ENCODE measurements at places on chromosomes 11 and 22.

DNA sequence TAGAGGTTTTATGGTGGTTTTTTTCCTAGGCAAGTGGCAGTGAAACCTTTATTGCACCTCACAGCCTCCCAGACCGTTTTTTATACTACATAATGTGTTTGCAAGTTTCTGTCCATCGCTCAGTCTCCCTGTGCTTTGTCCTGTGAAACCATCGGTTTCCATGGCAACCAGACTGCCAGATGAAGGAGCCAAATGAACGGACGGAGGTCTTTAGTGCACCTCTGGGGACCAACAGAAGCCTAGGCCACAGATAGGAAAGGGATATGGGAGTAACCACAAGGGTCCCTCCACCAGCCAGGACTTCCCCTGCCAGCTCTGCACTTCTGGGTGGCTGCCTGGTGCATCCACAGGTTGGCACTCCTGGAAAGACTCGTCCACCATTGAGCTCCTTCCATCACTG, 165.0 kb downstream of the CHST1 start:
- DNase-seq = no peak

GRCh38 chr11:123560006-123560405, 94.4 kb downstream of the SCN3B start:
- peak; percentile 94 for DNase-seq

- no peak for DNase-seq
Observed at GRCh38 chr22:27463121-27463660, 338.4 kb downstream of the MN1 start.

DNA sequence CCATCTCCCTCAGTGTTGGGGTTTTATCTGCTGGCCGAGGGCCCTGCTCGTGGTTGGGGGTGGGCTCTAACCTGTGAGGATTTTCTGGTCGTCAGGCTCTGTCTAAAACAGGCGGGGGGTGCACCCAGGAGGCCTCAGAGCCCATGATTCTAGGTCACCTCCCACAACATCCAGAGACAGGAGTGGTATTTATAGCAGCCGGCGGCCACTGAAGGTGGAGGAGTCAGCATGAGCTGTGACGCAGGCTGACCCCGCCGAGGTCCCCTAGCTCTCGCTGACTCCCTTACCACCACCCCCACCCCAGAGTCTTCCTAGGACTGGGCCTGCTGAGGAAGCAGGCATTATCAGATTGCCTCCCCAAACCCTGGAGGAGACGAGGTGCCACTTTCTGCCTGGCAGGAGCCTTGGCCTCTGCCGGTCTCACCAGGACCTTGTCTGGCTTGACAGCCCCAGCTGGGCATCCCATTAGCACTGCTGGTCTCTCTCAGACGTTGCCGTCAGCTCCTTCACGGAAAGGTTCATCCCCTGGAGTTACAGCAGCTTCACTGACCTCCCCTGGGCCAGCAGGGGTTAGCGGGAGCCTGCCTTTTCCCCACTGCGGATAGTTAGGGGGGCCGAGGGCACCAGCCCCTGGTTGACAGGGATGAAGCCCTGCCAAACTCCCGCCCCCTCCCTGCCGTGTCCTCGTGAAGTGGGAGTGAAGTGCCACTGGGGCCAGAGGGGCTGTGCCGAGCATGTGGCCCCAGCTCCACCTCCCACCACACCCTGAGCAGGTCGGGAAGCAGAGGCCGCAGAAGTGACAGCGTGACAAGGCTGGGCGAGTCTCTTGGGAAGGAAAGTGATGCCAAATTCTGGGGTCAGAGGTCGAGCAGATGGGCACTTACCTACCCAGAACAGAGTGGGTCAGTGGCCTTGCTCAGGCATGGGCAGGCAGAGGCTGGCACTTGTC, 26.5 kb downstream of the DAGLA start:
- no peak for DNase-seq

DNA sequence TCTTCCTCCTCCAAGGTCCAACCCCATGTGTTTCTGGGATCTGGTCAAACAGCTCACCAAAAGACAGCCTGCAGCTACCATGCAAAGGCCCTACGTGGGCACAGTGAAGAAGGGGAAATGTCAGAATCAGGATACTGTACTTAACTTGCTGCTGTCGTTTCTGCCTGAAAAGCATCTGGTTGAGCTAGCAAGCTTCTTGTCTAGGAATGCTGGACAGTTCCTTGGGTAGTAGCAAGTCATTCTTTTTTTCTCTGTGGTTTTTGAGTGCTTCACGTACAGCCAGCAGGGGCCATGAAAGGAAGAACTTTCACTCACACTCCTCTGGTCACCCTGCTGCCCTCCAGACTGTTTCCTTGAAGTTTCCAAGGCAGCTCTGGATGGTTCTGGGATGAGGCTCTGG, 24.7 kb downstream of the RCOR2 start:
- no peak for DNase-seq

GRCh38 chr11:87971354-87971753, 203.9 kb downstream of the RAB38 start:
- no peak for DNase-seq

DNA sequence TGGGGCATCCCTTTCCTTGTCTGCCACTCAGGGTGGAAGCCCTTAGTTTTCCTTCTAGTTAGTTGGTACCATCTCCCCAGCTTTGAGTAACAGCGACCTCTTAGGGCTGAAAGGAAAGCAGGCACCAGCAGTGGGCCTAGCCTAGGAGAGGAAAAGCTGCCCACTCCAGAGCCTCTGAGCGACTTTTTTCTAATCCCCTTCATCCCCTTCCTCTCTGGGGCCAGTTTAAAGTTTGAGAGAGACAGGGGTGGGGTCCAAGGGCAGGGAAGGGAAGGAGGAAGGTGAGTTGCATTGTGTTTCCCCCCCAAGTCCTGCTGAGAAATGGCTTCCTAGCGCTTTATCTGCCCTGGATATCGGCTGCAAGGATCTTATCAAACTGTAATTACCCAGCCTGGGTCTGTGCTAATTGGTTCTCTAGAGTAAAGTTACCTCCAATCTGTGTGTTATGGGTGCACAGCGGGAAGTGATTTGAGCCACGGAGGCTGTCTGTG, 573.9 kb upstream of the CADM1 start:
- DNase-seq = peak; percentile 54

DNA sequence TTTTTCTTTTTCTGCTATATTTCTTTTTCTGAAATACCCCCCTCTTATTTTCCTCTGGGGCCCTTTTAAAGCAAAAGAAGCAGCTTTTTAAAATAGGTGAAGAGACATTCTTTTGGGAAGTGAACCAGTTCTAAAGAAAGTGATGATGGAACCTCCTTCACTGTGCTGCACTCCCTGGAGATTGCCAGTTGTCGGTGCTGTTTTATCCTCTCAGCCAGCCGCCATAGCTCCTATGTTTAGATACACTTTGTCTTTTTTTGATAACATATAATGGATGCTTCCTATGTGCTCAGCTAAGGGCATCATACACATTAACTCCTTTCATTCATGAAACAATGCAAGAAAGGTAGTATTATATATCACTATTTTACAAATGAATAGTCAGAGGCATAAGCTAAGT, 14.0 kb downstream of the CFAP300 start:
- no peak for DNase-seq

DNA sequence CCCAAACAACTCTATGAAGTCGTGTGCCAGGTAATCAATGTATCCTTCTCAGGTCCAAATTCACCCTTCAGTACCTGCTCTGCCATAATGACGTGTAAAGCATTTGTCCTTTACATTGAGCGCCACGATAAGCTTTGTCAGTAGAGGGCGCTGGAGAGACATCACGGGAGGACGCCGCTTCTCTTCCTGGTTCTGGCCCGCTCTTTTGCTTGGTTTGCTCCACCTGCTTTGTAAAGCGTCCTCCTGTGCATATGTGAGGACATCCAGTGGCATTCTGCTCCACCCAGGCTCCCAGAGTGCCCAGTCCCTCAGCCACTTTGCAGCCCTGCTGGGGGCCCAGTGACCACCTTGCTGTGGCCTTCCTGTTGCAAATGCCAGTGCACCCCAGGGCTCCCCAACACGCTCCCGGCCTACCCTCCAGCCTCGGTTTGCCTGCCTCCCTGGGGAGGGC, 61.1 kb downstream of the WT1 start:
- peak; percentile 63 for DNase-seq

DNA sequence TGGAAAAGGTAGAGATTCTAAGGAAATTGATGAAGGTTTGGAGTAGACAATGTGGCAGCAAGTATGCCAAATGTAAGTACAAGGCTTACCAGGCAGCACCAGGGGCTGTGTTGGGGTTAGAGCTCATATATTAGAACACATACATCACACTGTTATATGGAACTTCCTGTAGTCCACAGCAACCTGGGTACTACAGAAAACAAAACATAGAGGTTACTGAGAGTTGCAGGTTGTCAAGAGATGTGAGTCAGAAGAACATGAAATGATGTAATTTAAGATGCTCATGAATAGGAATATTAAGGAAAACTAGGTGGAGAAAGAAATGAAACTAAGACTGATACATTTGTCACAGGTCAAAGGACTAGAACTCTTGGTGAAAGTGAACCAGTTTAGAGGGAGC, 22.0 kb downstream of the FAT3 start:
- no peak for DNase-seq

DNA sequence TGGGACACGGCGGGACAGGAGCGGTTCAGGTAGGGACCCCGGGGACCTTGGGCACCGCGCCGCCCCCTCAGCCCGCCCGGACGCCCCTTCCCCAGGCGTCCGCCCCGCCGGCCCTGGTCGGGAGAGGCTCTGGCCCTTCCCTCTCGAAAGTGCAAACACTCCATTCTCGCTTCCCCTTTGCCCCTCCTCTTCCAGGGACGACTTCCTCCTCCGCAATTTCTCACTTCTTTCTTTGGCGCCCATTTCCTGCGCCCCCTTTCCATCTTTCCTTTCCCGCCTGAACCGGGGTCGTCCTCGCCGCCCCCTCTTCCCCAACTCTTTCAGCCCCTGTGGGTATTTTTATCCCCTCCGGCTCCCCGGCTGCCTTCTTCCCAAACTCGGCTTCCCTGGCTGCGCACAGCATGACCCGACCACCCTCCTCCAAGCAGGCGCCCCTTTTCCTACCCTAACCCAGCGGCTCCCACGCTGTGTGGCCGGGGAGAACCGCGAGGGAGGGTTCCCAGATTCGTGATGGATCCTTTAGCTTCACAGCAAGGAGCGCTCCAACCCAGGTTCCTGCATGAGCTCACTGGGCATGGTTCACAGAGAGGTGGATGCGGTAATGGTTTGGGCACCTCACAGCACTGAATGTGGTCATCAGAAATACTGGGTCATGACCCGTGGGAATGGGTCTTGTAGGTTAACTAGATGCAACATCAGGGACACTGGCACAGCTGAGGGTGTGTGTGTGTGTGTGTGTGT, 689 bp downstream of the RAB39A start:
- DNase-seq = peak; percentile 83

DNA sequence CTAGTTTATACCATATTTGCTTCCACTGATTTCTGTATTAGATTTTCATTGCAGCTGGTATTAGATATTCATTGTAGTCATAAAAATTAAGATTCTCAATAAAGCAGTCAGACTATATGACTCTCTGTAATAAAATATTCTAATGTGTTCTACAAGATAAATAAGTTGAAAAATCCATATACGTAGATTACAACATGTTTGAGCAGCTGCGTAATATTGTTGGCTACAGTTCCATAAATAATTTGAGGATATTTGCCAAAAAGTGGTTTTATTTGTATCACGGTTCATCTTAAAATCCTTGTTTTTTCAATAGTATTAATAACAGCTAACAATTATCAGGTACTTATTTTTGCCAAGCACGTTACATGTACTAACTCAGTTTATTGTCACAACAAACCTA, 668.6 kb upstream of the CCDC90B start:
- no peak for DNase-seq

DNA sequence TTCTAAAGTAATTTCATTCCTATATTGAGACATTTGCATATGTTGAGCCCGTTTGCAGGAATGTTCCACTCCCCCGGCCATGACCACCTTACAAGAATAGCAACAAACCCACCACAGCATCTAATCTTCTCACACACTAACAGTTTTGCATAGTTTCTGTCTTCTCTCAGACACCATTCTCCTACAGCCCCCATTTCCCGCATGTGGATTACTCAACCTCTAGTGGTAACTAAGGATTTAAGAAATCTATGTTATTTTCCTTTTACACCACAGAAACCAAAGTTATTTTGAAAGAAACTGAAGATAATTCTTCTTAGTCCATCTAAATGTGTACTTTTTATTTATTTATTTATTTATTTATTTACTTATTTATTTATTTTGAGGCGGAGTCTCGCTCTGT, 2.3 kb downstream of the MS4A4E start:
- no peak for DNase-seq

DNA sequence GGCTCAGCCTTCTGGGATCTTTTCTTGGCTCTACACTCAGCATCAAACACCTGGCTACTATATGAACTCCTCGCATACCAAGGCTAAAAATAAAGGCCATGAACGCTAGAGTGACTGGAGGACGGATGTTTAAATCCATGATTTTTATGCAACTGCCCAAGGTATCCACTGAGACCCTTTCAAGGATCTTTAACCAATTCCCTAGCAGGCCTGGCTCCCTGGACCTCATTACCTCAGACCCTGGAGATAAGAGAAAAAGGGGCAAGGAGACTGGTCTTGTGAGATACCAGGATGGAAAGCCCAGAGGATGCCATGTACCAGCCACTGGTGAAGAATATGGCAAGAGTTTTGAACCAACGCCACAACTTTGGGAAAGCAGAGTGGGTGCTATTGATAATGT, at the start of gene OR51G2:
OR51G2 (minus strand) TSS at position 101 of the 400 bp plus-strand sequence. CDS start 3,687 bp downstream, outside the sequence.
- no peak for DNase-seq

- no peak for DNase-seq
Observed at GRCh38 chr11:38272376-38272775, 1674.3 kb upstream of the RAG2 start.

GRCh38 chr11:61698173-61698948, 18.2 kb downstream of the DAGLA start:
- DNase-seq = no peak

GRCh38 chr22:43234264-43234988, 47.5 kb upstream of the TTLL12 start:
- no peak for DNase-seq

- DNase-seq = no peak
Observed at GRCh38 chr11:116600930-116601329, 171.9 kb downstream of the BUD13 start.

DNA sequence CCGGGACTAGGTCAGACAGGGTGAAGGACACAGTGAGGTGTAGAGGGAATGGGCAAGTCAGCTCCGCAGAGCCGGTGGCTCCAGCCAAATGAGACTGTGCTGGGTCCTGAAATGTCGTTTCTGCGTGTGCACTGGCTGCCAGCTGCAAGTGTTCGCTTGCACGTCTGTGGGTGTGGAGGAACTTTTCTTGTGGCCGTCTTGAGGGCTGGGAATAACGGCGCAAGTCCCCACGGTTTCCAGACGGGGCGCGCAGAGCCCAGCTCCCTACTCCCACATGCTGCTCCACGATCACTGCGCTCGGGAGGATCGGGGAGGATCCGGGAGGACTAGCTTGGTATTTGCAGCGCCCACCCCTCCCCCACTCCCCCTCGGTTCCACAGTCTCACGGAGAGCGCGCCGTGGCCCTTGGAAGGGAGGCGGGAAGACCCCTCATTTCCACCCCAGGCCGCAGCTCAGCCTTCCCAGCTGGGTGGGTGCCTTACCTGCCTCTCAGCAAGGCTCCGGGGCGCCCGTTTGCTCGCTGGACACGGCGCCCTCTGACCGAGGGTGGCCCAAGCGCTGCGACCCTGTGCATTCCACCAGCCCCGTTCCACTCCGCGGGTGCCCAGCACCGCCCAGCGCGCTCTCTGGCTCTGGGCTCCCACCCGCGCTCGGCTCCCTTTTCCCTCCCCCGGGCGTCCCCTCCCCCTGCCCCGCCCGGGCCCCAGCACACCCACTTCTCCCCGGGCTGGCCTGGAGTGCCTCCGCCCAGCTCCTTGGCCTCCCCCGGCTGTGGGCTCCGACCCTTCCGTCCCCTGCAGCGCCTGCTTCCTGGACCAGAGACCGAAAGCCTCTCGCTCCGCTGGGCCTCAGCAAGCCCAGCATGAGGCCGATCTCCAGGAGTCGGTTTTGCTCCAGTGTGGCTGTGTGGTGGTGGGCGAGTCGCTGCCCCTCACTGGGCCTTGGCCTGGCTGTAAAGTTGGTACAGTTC, at the start of gene KCNE3:
KCNE3 (minus strand) TSS at position 634 of the 970 bp plus-strand sequence. CDS start 9,986 bp downstream, outside the sequence.
- DNase-seq = no peak

Data from NCI-H526 treated with DMSO at 0.1 percent for 48 hours (cell line).